ENCODE measurements at places on chromosomes 2 and 18.

- DNase-seq: no peak
Observed at GRCh38 chr18:9506046-9506792, 30.9 kb downstream of the RALBP1 start.

- no peak for DNase-seq
Observed at GRCh38 chr18:71760541-71760940, 783.6 kb downstream of the CBLN2 start.

DNA sequence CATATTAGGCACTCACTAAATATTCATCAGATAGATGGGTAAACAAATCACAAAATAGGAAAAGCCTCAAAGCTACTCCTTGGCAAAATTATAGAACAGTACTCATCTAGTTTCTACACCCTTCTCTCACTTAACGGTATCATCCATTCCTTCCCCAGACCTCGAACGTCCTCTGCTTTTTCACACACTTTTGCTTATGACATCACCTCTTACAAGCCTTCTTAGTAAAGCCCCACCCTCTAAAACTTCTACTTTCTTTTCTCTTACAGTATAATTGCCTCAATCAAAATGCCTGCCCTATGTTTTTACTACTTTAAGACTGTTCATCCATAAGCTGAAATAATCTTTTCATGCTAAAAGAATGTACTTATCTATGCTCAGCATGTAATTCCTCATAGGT, 8.1 kb downstream of the CHN1 start:
- no peak for DNase-seq

- no peak for DNase-seq
Observed at GRCh38 chr2:161425728-161426454, 9.8 kb downstream of the TBR1 start.

DNA sequence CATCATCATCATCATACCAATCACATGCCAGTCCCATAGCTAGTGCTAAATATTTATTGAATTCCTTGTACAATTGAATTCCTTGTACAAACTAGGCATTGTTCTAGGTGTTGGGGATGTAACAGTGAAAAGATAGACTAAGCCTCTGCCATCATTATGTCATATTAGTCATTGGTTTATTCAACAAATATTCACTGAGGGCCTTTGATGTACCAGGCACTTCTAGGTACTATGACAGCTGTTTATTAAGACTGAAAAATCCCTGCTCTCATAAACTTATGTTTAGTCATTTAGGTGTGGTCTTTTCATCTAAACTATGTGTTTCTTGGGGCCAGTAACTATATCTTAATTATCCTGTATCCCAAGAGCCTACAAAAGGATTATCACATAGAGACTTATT, 412.3 kb upstream of the ETAA1 start:
- no peak for DNase-seq

GRCh38 chr2:220279840-220280239, 652.4 kb downstream of the SLC4A3 start:
- DNase-seq: no peak

DNA sequence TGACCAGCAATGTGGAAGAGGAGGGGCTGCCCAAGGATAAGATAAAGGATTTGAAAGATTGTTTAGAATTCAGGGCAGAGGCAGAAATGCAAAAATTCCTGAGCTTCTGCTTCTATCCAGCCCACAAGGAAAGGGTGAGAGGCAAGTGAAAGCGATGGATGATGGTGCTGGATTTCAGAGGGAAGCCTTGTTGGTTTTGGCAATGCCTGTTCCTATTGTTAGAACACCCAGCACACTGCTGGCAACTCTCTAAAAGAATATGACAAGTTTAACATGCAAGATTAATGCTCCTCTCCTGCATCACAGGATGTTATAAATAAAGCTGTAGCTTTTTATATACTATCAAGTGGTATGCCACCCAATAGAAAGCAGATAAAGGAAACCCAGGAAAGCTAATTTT, 92.6 kb downstream of the ZNF385B start:
- DNase-seq: no peak

DNA sequence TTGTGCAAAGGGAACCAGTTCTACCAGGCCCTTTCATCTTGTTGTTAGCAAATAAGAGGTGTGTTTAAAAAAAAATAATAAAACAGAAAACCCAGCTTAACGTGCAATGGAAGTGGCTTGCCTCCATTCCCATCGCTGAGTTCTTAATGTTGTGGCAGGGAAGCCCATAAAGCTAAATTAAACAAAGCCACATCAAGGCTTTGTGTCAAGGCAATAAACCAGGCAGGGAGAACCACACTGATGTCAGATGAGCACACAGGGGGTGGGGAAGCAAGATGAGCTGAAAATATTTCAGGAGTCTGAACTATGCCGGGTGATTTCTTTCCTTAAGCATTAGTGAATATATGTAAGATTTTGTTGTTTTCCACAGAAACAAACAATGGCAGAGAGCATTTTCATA, 73.5 kb downstream of the PHLPP1 start:
- DNase-seq: no peak

DNA sequence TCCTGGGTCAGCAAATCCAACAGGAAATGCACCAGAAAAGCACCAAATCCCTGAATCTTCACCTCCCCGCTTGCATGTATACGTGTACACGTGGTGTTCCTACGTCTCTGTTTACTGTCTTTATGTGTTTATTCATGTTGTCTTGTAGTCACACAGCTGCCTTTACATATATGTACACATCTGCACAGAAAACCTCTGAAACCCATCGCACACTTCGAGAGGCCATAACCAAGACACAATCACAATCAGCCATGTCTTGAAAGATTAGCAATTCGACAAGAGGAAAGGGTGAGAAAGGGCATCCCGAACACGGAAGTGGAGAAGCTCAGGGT, 98.1 kb downstream of the PLB1 start:
- no peak for DNase-seq

GRCh38 chr18:45838302-45839070, 13.0 kb downstream of the SIGLEC15 start:
- DNase-seq: no peak

GRCh38 chr18:13501543-13501887, 224.8 kb downstream of the FAM210A start:
- DNase-seq: no peak

GRCh38 chr18:8036551-8036950, 469.4 kb downstream of the PTPRM start:
- no peak for DNase-seq

GRCh38 chr2:188227713-188228112, 64.0 kb upstream of the GULP1 start:
- DNase-seq: no peak

GRCh38 chr2:172927641-172928357, 147.8 kb upstream of the MAP3K20 start:
- DNase-seq: no peak

GRCh38 chr2:56040834-56041233, 117.3 kb upstream of the EFEMP1 start:
- no peak for DNase-seq

GRCh38 chr2:165008730-165009315, 53.5 kb upstream of the SLC38A11 start:
- no peak for DNase-seq

- no peak for DNase-seq
Observed at GRCh38 chr18:30093376-30093775, 949.2 kb downstream of the DSC3 start.

DNA sequence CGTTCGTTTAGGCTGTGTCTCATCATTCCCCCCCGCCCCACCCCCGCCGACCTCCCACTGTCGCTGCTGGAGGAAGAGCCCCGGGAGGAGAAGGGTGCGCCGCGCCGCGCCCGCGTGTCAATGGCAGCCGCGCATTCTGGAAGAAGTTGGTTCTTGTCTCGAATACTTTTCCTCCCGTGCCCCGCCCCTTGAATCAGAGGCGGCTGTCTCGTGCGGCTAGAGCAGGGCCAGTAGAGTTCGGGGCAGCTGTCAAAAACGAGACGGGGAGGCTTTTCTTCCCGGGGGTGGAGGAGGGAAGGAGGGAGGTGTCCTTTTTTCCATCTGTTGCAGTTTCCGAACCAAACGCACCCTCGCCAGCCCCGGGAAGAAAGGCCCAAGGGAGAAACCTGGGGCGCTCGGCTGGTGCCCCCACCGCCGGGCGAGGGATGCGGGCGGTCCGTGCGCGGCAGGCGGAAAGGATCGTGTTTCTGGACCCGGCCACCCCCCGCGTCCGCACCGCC, 410 bp upstream of the TGIF1 start:
- peak; percentile 86 for DNase-seq

DNA sequence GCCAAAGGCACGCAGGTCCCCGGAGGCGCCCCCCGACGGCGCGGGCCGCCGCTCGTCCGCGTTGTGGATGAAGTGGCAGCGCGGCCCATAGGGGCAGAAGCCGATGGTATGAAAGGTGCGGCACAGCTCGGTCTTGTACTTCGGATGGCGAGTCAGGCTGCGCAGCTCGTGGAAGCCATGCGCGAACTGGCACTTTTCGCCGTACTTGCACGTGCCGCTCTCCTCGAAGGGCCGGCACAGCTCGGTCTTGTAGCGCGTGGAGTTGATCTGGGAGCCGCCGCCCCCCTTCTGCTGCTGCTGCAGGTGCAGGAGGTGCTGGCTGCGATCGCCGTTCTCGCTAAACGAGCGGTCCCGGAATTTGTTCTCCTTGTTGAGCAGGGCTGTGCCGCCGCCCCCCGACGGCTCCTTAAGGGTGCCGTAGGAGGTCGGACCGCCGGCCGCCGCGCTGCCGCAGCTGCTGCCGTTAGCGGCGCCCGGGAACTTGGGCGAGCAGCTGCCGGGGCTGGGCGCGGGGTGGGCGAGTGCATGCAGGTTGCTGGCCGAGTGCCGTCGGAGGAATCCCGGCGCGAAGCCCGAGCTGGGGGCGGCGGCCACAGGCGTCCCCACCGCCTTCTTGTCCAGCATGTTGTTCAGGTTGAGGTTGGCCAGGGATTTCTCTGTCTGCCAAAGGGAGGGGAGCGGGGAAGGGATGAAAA, 1.2 kb downstream of the ZFP36L2 start:
- peak; percentile 53 for DNase-seq

DNA sequence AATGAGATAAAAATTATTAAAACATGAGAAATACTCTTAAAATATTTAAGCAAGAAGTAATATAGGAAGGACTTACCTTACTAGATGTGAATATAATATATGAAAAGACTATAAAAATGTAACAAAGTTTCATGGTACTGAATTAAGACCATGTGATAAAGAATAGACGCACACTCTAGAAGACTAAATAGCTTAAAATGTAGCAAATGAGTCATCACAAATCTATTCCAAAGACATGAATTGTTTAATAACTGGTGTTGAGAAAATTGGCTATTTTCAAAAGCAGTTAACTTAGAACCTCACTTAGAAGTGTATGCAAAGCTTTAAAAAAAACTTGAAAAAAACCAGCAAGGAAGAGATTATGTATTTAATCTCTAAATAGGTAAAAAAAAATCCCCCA, 64.1 kb downstream of the POLE4 start:
- no peak for DNase-seq

DNA sequence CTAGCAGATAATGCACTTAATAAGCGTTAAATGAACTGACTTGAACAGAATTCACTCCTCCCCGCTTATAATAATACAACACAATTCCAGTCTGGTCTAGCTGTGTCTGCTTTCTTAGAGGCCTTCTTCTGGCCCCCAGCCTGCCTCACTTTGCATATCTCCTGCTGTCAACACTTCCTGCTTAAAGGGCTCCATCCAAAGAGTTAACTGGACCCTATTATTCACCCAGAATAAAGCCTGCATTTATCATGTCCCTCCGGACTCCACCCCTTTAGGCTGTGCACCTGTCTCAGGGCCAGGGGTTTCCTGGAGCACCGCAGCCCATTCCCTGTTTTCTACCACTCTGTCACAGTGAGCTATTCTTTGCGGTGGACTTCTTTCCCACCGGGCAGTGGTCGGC, 292.8 kb upstream of the FBXO11 start:
- no peak for DNase-seq

DNA sequence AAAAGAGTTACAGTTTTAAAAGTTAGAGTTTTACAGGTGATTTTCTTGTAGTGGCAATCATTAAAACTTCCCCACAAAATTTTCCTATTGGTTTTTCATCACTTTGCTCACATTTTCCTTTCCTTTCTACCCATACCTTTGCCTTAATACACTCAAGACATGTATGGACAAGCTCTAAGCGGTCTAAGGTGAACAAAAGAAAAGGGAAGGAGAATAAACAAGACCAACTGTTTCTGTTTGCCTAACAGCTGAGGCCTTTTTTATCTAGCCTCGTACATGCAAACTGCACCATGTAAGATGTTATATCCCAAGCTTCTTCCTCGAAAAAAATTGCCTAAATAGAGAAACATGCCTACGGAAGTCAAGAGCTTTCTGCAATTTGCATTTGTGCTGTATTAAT, 33.9 kb upstream of the TBC1D8 start:
- DNase-seq: no peak

DNA sequence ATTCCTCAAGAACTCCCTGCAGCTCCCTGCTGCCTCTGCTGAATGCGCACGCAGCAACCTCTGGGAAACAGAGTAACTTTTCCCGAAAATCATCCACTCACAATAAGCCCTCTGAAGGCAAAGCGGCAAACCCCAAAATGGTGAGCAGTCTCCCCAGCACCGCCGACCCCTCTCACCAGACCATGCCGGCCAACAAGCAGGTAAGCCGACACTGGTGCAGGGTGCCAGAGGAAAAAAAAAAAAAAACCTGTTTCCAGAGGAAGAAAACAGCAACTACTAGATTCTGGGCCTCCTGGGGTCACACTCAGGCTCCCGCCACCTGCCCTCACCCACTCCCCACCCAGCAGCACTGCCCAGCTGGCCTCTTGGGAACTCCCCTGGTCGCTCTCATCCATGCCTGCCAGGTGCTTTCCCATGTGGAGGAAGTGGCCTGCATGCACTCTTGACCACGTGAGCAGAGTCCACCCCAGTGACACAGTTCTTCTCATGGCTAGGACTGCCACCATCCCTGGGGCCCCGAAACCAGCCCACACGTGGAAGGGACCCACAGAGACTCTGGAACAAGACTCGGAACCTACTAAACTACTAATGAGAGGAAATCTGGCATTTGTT, 36.9 kb downstream of the KCTD18 start:
- no peak for DNase-seq

- no peak for DNase-seq
Observed at GRCh38 chr2:9982248-9982647, 30.8 kb downstream of the GRHL1 start.

- no peak for DNase-seq
Observed at GRCh38 chr18:13611601-13612195, 114.7 kb downstream of the FAM210A start.

DNA sequence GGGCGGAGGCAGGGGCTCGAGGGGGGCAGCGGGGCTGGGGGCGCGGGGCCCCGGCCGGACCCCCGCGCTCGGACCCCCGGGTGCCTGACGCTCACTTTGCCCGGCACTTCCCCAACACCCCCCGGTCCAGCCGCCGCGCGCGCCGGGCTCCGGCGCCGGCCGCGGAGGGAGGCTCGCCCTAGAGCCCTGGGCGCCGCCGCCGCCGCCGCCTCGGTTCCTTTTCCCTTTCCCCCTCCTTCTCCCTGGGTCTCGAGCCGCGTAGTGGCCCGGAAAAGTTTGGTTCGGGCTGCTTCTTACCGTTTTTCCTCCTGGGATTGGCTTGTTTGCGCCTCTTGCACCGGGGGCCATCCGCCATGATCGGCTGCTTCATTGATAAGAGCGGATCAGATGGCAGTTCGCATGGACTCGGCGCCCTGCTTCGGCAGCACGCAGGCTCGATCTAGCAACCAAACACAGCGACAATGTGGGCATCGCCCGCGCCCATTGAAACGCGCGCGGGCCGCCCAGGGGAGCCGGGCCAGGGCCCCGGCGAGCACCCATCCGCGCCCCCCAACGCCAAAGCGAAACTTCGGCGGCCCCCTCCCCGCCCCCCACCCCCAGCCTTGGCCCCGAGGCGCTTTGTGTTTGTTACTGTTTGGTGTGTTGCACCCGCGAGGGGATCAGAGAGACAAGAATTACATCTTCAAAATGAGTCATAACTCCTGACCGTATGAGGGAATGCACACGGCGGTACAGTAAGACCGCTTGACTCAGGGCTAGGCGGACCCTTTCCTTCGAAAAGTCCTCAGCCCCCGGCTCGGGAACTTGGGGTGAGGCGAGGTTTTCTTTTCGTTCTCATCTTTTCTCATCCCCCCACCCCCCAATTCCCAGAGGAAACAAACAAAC, 2.7 kb downstream of the ZEB2 start:
- DNase-seq: no peak

Measured in RKO (cell line).